Sciatic nerve (tissue), 2 donors: ENCODE measurements at places on chromosomes 2 and 18.

DNA sequence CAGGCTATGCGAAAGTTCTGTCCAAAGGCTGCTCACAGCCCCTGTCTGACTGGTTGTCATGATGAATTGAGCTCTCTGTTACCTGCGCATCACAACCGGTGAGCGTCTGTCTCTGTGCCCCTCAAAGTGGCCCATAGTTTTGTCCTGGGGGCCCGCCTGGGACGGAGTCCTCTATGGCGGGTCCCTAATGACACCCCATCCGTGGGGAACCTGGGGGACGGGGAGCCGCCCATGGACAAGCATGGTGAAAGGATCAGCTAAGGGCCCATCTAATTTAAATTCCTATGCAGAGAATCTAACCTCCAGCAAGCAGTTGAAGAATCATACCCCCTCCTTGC is 473 bp downstream of the ELMOD3 start:
- no peak for DNase-seq

DNA sequence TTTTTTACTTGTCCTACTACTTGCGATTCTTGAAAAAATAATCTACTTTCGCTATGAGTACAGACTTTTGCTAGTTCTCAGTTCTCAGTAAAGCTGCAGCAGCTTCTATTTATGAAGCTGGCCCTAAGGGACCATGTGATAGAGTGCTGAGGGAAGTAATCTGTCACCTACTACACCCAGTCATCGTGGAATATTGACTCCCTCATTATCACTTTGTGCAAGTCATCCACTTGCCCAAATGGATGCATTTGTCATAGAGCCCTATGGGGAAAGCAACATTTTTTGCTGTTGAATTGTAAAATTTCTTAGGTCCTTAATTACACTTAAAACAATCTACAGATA is 1919.8 kb downstream of the SUCLG1 start:
- no peak for DNase-seq

- DNase-seq, result no peak
These were observed 137.9 kb upstream of the PID1 start for GRCh38 chr2:229408962-229409361.

- DNase-seq, result no peak
These were observed 460.6 kb downstream of the NR4A2 start for GRCh38 chr2:155871940-155872339.

DNA sequence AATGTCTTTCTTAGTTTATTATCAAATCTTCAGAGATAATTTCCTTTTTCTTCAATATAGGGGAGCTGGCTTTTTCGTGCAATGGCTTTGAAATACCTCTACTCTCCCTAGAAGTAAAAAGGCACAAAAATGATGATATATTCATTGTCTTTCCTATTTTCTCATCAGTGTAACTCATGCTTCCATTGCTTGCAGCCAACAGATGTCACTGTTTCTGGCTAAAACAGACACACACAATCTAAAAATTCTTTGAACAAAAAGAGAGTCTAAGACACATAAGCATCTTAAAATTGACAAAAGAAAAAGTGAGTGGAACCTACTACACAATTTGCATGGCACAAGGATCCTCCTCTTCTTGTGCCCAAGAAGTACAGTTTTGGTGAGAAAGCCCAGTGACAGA is 448.7 kb upstream of the VRK2 start:
- no peak for DNase-seq

DNA sequence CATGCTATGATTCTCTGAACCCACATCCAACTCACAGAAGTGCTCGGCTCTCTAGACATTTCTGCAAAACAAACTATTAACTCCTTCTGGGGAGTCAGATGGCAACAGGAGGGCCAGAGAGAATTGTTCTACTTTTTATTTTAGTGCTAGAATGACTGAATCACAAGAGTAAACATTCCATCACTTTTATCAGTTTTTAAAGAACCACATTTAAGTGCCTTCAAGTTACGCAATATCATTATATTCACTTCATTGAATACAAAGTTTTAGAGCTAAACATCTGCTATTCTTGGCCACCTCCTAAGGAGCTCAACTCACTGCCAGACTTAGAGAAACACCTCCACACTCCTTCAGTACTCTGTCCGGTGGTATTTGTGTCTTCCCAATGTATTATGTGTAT is 22.4 kb downstream of the B4GALT6 start:
- DNase-seq, result no peak
